Brain (organoid and tissue), 16 donors: ENCODE measurements at places on chromosomes 1 and 21. TPM values are rescaled to one million over a fixed set of nuclear protein-coding genes. Genes with fewer than 3 reads are reported as not detected.

TMEM200B gene
- 0.78 TPM for polyA plus RNA-seq

FAM131C gene
- 6.3 TPM for polyA plus RNA-seq

CD1B gene
- polyA plus RNA-seq = not detected

ARHGEF16 gene
- 13.5 TPM for polyA plus RNA-seq

DR1 gene
- polyA plus RNA-seq = 30.5 TPM

CHODL gene
- 0.64 TPM for polyA plus RNA-seq

RNU1-4 gene
- not detected for polyA plus RNA-seq

PTPRC gene
- 0.76 TPM for polyA plus RNA-seq

URB1 gene
- polyA plus RNA-seq = 8.1 TPM

PRKCZ gene
- polyA plus RNA-seq = 76.5 TPM

ITLN2 gene
- not detected for polyA plus RNA-seq

OR2M3 gene
- polyA plus RNA-seq = not detected

TGFB2 gene
- polyA plus RNA-seq = 7.8 TPM

SPATA46 gene
- not detected for polyA plus RNA-seq

IVL gene
- polyA plus RNA-seq = not detected

TIE1 gene
- polyA plus RNA-seq = 13.7 TPM

AADACL3 gene
- polyA plus RNA-seq = not detected

LRRIQ3 gene
- 0.41 TPM for polyA plus RNA-seq

ANKRD35 gene
- polyA plus RNA-seq = 32.8 TPM

MATN1 gene
- polyA plus RNA-seq = 0.14 TPM

RGS16 gene
- polyA plus RNA-seq = 58.8 TPM

HMGCL gene
- polyA plus RNA-seq = 60.1 TPM

GLMP gene
- polyA plus RNA-seq = 31.9 TPM

MIXL1 gene
- not detected for polyA plus RNA-seq
